Cortex of kidney (tissue), 1 donor: ENCODE measurements at places on chromosomes 11 and 22.

DNA sequence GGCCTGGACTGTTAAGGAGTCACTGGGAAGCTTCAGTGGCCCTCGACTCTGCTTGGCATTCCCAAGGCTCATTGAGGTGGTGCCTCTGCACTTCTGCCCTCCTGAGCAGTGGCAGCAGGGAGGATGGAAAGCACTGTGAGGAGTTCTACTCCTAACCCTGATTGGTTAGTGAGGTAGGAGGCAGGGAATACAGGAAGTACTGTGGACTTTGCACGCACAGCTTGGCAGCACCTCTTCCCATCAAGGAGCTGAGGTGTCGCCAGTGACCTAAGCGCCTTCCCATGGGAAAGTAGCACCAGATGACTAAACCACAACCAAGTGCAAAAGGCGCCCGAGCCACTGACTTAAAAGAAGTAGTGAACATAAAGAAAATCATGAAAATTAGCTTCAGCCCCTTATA lies 152.5 kb upstream of the CADM1 start:
- no peak for DNase-seq

- DNase-seq, result no peak
Measured at GRCh38 chr11:1178201-1178885, 20.6 kb downstream of the MUC5AC start.

DNA sequence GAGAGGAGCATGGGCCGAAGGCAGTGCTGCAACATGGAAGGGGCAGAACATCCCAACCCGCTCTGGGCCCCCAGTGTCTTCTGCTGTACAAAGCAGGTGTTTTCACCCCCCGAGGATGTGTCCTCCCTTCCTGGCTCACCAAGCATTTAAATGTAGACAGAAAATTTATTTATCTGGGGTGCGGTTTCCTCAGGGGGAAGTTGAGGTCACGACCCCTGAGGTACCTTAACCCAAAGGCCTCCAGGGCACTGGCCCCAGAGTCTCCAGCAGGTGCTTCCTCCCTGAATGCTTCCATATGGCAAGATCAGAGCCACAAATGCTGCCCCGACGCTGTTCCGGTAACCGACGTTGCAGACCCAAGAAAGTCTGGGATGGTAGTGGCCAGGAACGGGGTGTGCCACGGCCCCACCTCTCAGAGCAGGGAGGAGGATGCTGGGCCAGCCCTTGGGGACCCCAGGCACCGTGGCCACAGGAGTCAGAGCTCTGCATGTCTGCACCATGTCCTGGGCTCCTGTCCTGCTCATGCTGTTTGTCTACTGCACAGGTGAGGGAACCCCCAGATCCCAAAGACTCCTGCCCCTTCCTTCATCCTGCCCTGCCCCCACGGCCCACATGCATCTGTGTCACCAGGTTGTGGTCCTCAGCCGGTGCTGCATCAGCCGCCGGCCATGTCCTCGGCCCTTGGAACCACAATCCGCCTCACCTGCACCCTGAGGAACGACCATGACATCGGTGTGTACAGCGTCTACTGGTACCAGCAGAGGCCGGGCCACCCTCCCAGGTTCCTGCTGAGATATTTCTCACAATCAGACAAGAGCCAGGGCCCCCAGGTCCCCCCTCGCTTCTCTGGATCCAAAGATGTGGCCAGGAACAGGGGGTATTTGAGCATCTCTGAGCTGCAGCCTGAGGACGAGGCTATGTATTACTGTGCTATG lies at the start of gene VPREB1:
VPREB1 (plus strand) TSS at position 471 of the 935 bp plus-strand sequence; CDS start at position 499, 28 bp downstream.
- no peak for DNase-seq

GRCh38 chr11:12716816-12717215 lies 42.6 kb downstream of the TEAD1 start:
- DNase-seq, result no peak

DNA sequence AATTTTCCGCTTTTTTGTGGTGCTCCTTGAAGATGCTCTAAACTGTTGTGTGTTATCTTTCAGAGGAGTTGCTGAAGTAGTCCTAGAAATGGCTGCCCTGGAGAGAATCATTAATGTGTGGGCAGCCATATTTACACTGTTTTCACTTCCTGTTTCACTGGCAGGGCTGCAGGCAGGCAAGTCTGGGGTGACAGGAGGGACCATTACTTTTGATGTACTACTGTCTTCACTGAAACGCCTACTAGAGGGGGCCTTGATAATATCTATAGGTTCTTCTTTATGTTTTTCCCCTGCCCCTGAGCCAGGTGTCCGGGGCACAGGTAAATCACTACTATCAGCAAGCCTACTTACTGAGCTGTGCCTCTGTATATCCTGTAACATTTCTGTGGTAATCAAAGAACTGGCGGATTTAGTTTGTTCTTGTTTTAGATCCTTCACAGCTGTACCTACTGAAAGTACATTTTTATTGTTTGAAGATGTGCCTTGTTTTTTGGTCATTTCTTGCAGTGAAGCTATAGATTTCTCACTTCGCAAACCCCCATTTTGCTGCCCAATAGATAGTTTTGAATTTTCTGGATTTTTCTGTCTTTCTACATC lies 39.7 kb downstream of the ACAT1 start:
- DNase-seq, result no peak

- no peak for DNase-seq
Measured at GRCh38 chr22:37991731-37992442, 7.5 kb upstream of the SOX10 start.

DNA sequence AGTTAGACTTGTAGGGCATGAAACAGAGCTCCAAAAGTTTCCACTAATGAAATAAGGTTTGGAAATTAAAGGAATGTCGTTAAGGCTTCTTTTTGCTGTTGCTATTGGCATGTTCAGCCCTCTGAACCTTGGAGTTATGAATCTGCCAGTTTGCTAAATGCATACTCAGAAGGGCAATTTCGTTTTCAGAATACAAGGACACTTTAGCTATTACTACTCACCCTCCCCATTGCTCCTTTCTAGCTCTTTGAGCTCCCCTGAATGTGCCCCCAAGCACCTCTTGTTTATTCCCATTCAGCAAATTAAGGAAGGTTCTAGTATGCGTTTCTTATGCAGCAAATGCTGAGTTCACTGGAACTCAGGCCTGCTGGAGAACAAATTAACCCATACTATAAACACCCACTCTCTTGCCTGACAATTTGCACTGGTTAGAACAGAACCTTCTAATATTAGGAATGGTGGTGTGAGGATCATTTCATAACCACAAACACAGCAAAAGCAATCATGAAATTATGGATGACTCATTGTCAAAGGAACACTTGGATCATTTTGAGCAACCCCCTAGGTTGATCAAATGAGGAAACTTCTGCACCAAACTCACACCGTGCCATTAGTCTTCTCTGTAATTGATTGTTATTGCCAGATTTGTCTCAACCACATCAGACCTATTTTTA lies 26.2 kb upstream of the LIN7C start:
- no peak for DNase-seq

- DNase-seq, result no peak
Measured at GRCh38 chr11:13686776-13687175, 18.3 kb downstream of the FAR1 start.

- no peak for DNase-seq
Measured at GRCh38 chr22:19180234-19180633, 1.7 kb upstream of the SLC25A1 start.

DNA sequence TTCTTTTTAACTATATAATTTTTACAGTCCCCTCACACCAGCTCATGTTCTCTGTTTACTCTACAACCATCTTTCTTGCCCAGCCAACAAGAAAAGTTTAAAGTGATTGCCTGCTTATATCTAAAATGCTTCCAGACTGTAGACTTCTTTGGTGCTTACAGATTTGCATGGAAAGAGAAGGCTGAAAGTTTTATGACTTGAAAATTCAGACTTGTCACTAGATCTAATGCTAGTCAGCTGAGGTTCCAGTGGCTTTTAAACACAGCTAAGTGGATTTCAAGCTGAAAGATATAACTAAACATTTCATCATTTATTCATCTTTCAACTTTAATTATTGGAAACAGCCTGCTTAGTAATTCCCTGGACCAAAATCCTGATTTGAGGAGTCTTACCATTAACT lies 178.4 kb downstream of the NAV2 start:
- DNase-seq, result no peak
